ENCODE measurements at places on chromosomes 12 and 14.

GRCh38 chr14:70821584-70822529 lies 12.5 kb upstream of the MAP3K9 start:
- DNase-seq: peak; percentile 43

GRCh38 chr14:33846100-33846824 lies 104.6 kb downstream of the EGLN3 start:
- DNase-seq: no peak

- no peak for DNase-seq
These were observed 28.5 kb downstream of the CPM start for GRCh38 chr12:68904351-68904962.

- no peak for DNase-seq
These were observed 26.3 kb downstream of the SLC15A4 start for GRCh38 chr12:128797119-128798118.

DNA sequence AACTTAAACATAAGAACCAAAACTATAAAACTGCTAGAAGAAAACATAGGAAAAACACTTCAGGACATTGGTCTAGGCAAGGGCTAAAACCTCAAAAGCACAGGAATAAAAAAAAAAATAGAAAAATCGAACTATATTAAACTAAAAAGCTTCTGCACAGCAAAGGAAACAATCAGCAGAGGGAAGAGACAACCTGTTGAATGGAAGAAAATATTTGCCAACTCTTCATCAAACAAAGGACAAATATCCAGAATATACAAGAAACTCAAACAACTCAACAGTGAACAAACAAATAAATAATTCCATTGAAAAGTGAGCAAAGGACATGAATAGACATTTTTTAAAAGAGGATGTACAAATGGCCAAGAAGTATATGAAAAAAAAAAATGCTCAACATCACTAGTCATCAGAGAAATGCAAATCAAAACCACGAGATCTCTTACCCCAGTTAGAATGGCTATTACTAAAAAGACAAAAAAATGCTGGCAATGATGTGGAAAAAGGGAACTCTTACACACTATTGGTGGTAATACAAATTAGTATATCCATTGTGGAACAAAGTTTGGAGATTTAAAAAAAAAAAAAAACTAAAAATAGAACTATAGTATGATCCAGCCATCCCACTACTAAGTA lies 152.0 kb downstream of the NDUFA12 start:
- DNase-seq: no peak

DNA sequence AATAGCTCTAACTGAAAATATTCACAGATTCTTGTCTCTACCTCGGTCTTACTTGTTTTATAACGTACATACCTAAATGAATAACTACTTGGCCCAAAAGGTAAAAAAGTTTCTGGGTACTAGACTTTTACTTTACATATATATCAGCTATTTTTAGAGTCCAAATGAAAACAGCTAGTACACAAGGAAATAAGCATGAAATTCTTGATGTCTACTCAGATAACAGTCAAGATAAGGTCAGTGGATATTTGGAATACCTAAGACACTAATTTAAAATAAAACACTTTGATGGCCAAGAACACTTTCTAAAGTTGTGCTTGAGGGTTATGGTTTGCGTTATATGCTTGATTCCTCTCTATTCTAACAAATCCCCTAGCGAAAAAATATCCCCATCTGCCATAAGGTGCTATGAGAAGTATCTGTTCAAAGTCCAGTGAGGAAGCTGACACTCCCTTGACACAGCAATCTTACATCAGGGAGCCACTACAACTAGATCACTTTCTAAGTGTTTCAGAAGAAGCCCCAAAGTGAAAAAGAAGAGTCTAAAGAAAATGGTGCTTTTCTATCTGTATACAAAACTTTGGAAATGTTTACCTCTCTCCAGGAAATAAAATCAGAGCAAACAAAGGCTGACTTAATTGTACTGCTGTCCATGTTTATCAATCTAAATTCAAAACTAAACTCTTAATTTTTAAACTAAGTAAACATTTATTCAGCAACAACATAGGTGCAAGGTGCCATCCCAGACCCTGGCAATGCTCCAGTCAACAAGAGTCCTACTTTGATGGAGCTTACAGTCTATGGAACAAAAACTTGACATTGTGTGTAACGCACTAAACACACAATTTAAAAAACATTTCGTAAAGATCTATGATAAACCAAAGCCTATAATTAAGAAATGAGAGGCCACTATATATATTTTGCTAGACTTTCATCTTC lies 11.7 kb downstream of the PTPN21 start:
- DNase-seq: no peak

DNA sequence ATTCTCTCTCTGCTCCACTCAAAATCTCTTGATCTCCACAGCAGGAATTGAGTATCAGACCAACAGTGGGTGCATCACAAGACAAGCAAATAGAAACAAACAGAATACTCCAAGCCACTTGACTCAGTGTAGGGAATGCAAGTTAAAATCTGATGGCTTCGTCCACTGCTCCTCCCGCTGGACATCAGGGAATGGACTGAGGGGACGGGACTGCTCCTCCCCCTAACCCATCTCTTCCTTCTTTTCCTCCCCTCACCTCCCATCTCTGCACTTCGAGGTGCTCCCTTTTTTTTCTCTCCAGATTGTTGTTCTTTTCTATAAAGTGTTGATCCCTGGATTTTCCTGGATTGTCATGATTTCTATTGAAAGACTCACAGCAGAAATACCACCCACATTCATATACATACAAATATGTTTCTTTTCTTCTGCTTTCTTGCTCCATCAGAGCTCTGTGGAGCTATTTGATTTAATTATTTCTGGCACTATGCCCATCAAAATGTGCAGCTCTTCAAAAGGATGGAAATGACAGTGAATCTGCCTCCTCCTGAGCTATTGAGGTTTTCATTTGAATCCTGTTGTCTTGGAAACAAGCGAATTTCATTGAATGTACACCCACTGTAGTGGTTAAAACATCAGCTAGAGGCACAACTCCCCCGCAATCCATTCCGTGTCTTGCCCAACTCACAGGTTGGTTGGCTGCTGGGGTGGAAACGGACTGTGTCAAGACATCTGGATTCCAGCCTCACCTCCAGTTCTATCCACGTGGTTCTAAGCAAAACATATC lies 199.7 kb downstream of the SPTSSA start:
- DNase-seq: no peak

GRCh38 chr12:24360057-24360456 lies 410.6 kb upstream of the SOX5 start:
- no peak for DNase-seq

- DNase-seq: no peak
These were observed 16.4 kb downstream of the NAV3 start for GRCh38 chr12:77847060-77847541.

DNA sequence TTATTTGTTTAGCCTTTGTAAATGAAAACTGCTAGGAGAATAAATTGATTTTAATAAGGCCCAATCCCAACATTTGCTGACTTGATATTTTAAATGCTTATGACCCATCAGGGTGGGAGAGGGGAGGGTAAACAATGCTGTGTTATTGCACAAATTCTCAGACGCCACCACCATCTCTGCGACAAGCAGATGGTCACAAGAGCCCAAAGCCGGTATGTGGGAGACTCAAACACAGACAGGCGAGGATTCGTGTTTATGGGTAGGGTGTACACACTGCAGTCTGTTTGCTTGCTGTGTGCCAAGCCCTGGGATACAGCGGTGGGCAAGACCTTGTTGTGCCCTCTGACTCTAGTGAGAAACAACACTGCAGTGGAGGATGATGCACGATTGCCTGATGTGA lies 39.2 kb upstream of the PWP1 start:
- DNase-seq: no peak

GRCh38 chr14:101031721-101032120 lies 128.2 kb upstream of the RTL1 start:
- DNase-seq: no peak

GRCh38 chr12:83537428-83538053 lies 850.8 kb downstream of the TMTC2 start:
- no peak for DNase-seq

All from T-helper 1 cell (primary cell).